Mammary microvascular endothelial cell (primary cell): ENCODE measurements at places on chromosomes 6 and 20. TPM values are rescaled to one million over a fixed set of nuclear protein-coding genes. Genes with fewer than 3 reads are reported as not detected.

Gene C20orf202
- total RNA-seq = not detected in 2 replicates

Gene TMEM200A
- 0.27 and 0.30 TPM in 2 replicates for total RNA-seq

Gene RAB23
- 10.1 and 11.1 TPM in 2 replicates for total RNA-seq

Gene MUC21
- not detected in 2 replicates for total RNA-seq

Gene TAAR5
- total RNA-seq = not detected in 2 replicates

Gene FAM8A1
- 9.5 and 9.6 TPM in 2 replicates for total RNA-seq

Gene AP5S1
- 23.5 and 26.3 TPM in 2 replicates for total RNA-seq

Gene SLA2
- not detected in 2 replicates for total RNA-seq

Gene DACT2
- total RNA-seq = not detected in 2 replicates

Gene PRRT1
- total RNA-seq = not detected in 2 replicates

Gene RIPOR3
- not detected in 2 replicates for total RNA-seq

Gene PDYN
- not detected in 2 replicates for total RNA-seq

Gene HDGFL1
- total RNA-seq = not detected in 2 replicates

Gene ECT2L
- not detected in 2 replicates for total RNA-seq

Gene ZSCAN23
- 0.10 TPM in 1 of 2 replicates, not detected in the other for total RNA-seq

Gene MYLIP
- 7.9 and 10.1 TPM in 2 replicates for total RNA-seq

Gene LGSN
- not detected in 2 replicates for total RNA-seq

Gene TCF15
- total RNA-seq = 8.6 and 10.7 TPM in 2 replicates

Gene CYP21A2
- total RNA-seq = not detected in 2 replicates

Gene ELOVL2
- 0.05 TPM in 1 of 2 replicates, not detected in the other for total RNA-seq

Gene ANKRD66
- not detected in 2 replicates for total RNA-seq

Gene SYCP2
- 0.13 and 0.30 TPM in 2 replicates for total RNA-seq

Gene CTCFL
- not detected in 2 replicates for total RNA-seq

Gene APOM
- 1.2 and 1.4 TPM in 2 replicates for total RNA-seq

Gene GNMT
- total RNA-seq = 0.20 TPM in 1 of 2 replicates, not detected in the other

Gene COL19A1
- not detected in 2 replicates for total RNA-seq

Gene FKBP1C
- 0.27 and 0.34 TPM in 2 replicates for total RNA-seq

Gene MED20
- 25.0 TPM in 2 replicates for total RNA-seq

Gene PACSIN1
- not detected in 2 replicates for total RNA-seq

Gene BCAS1
- total RNA-seq = not detected in 2 replicates

Gene NRSN1
- not detected in 2 replicates for total RNA-seq

Gene TGM2
- 1,162 and 1,324 TPM in 2 replicates for total RNA-seq

Gene OR2H1
- not detected in 2 replicates for total RNA-seq

Gene RUNX2
- 0.69 TPM in 1 of 2 replicates, not detected in the other for total RNA-seq

Gene ARMC12
- total RNA-seq = not detected in 2 replicates

Gene IMPG1
- total RNA-seq = not detected in 2 replicates

Gene LST1
- total RNA-seq = 0.20 and 0.98 TPM in 2 replicates

Gene PKHD1
- total RNA-seq = not detected in 2 replicates

Gene PTPRT
- not detected in 2 replicates for total RNA-seq

Gene POPDC3
- total RNA-seq = 0.34 and 1.3 TPM in 2 replicates

Gene FUCA2
- total RNA-seq = 84.9 and 87.6 TPM in 2 replicates

Gene SLC22A7
- not detected in 2 replicates for total RNA-seq

Gene TSPO2
- total RNA-seq = not detected in 2 replicates

Gene LY6G6D
- total RNA-seq = not detected in 2 replicates

Gene CCDC167
- 92.7 and 100 TPM in 2 replicates for total RNA-seq

Gene TAPBP
- total RNA-seq = 171 and 179 TPM in 2 replicates

Gene FAM83C
- total RNA-seq = not detected in 2 replicates

Gene CD164
- total RNA-seq = 113 and 121 TPM in 2 replicates

Gene SLC35D3
- not detected in 2 replicates for total RNA-seq

Gene MOG
- total RNA-seq = not detected in 2 replicates

Gene CYP24A1
- total RNA-seq = not detected in 2 replicates

Gene RSPO4
- total RNA-seq = not detected in 2 replicates

Gene SEL1L2
- total RNA-seq = not detected in 2 replicates

Gene NNAT
- not detected in 2 replicates for total RNA-seq

Gene SLC26A8
- total RNA-seq = not detected in 2 replicates

Gene PHACTR1
- total RNA-seq = 10.5 and 12.5 TPM in 2 replicates
